ENCODE measurements at places on chromosomes 6 and 20.

GRCh38 chr6:37877373-37878149 is 58.0 kb downstream of the ZFAND3 start:
- no peak for DNase-seq

DNA sequence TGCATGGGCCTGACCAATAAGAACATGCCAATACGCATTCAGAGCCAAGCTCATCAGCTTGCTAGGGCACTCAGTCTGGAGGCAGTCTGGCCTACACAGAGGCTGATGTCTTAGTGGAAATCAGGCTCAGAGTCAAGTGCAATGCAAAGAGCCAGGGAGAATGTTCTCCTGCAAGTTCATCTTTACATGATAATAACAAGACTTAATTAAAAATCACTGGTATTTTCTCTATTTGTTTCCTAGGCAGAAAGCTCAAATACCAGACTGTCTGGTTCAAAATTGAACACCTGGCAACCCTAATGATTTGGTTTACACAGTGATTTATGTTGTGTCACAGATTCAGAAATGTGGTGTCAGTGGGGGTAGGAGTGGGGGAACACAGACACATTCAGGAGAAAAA is 689.3 kb upstream of the FLRT3 start:
- DNase-seq = no peak

DNA sequence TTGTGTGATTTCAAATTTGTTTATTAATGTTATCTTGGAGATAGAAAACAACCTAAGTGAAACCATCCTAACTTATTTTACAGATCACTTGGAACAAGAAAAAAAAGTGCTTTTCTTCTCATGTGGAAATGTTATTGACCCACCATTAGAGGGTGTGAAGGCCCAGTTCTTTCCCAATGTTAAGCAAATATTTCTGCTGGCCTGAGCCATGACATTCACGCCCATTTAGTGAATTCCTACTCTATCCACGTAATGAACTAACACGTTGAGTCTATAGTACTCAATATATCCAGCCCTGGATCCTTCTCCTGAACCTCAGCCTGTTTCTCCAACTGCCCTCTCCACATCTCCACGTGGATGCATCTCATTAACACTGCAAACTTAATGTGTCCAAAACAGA is 180.6 kb upstream of the ZFP64 start:
- DNase-seq = no peak

DNA sequence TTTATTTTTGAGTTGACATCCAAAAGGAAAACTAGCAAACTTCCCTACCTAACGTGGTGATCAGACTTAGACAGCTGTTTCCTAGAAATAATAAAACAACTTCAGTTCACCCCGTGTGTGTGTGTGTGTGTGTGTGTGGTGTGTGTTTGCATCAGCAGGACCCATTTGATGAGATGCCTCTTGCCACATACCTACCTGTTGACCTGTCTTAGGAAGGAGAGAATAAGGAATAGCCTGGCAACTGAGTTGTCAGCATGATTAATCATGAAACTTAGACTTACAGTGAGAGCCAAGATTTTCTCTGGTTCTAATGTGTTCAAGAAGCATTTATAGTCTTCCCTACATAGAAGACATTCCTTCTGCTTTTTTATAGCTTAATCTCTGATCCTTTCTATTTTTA is 16.1 kb upstream of the PBOV1 start:
- DNase-seq = no peak

DNA sequence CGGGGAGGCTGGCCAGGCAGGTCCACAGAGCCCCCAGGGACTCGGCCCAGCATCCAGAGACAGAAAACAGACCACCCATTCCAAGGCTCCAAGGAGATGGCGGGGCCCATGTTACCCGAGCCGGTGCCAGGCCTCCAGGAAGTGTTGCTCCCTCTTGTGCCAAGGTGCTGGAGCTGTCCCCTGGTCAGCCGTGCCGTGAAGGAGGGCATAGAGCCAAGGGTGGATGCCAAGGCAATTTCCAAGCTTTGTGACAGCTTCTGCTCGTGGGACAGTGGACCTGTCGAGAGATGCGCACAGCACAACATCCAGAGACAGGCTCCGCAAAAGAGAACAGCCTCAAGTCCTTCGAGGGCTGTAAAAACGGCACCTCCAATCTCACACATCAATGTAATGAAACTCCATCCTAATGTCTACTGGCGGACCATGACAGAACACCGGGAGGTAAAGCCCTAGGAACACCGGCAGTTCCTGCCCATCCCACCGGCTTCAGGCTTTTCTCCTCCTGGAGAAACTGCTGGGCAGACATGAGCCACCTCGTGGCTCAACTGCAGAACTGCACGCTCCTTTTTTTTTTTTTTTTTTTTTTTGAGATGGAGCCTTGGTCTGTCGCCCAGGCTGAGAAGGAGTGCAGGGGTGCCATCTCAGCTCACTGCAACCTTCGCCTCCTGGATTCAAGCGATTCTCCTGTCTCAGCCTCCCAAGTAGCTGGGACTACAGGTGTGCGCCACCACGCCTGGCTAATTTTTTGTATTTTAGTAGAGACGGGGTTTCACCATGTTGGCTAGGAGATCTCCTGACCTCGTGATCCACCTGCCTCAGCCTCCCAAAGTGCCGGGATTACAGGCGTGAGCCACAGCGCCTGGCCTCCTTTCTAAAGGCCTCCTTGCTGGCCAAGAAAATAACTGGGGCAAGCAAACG is 30.9 kb upstream of the AVP start:
- peak; percentile 72 for DNase-seq

DNA sequence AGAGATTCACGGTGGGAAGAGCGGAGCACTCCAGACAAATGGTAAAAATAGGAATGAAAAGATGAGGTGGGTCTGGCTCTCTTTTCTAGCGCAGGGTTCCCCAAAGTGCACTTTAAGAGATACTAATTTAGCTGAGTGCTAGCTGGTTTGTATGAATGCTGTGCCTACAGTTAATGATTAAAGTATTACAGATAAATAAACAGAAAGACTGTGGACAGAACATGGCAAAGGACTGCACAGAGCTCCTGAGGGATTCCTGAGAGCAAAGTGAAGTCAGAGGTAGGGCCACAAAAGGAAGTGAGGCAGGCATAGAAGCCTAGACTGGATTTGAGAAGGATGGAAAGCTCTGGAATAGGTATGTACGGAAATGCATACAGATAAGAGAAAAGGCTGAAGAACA is 114.5 kb downstream of the INSM1 start:
- DNase-seq = no peak

DNA sequence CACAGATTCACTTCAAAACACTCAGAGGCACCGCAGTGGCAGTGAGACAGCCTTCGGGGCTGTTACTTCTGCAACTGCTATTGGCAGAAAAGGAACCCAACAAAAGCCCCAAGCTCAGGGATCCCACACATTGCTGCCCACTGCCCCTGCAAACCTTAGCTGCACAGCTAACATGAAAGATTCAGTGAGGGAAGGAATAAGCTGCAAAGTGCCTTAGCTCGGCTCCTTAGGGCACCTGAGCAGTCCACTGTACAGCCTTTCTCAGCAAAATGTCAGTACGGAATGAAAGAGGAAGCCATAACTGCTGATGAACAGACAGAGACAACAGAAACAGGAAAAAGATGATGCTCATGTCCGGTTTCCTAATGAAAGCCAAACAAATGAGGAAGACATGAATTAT is 179.7 kb upstream of the SHLD1 start:
- no peak for DNase-seq

- DNase-seq = peak; percentile 40
Observed at GRCh38 chr6:158011478-158011920, 29.8 kb downstream of the SYNJ2 start.

- DNase-seq = no peak
Observed at GRCh38 chr6:159033160-159034049, 11.4 kb downstream of the TAGAP start.

GRCh38 chr20:31691646-31692275 is 30.9 kb downstream of the BCL2L1 start:
- DNase-seq = no peak

GRCh38 chr6:146027586-146028251 is 1.1 kb upstream of the GRM1 start:
- DNase-seq = no peak

DNA sequence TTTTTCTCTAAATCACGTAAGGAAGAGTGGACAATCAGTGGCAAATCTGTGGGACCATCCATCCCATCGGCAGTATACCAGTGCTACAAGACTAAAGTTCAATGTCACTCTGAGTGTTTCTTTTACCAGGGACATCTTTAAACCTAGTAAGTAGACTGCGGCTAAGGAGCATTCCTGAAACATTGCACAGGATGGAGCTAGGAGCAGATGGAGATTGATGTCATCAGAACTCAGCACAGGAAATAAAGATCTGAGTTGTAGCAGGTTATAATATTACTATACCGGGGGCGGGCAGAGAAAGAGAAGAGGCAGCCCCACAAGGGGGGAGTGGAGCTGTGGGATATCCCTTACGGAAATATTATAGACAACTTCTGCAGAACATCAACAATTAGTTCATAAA is 162.1 kb downstream of the MTFR2 start:
- DNase-seq = peak; percentile 35

GRCh38 chr6:145329257-145329656 is 406.1 kb downstream of the EPM2A start:
- DNase-seq = no peak

GRCh38 chr6:106574741-106575458 is 54.4 kb downstream of the RTN4IP1 start:
- peak; percentile 80 for DNase-seq

GRCh38 chr6:126541806-126542491 is 202.0 kb downstream of the CENPW start:
- DNase-seq = no peak

DNA sequence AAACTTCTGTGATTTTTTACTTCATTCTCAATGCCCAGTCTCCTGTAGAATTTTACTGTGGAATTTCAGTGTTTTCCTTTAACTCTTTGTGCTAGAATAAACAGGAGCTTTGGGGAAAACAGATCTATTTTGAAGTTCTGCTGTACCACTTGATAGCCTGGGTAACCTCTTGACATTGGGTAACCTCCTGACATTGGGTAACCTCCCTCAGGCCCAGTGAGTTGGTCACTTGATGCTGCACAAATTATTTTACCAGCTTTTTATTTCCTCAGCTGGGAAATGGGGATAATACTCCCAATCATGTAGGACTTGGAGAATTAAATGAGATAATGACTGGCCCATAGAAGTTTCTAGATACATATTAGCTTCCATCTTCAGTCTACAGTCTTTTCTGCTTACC is 137.3 kb upstream of the TOP1 start:
- no peak for DNase-seq

- DNase-seq = peak; percentile 85
Observed at GRCh38 chr6:129890164-129890563, 29.0 kb upstream of the TMEM244 start.

- no peak for DNase-seq
Observed at GRCh38 chr6:34170346-34170745, 24.5 kb upstream of the GRM4 start.

GRCh38 chr6:151290877-151291721 is 51.3 kb downstream of the AKAP12 start:
- DNase-seq = no peak
